ENCODE measurements at places on chromosomes 1 and 21.

DNA sequence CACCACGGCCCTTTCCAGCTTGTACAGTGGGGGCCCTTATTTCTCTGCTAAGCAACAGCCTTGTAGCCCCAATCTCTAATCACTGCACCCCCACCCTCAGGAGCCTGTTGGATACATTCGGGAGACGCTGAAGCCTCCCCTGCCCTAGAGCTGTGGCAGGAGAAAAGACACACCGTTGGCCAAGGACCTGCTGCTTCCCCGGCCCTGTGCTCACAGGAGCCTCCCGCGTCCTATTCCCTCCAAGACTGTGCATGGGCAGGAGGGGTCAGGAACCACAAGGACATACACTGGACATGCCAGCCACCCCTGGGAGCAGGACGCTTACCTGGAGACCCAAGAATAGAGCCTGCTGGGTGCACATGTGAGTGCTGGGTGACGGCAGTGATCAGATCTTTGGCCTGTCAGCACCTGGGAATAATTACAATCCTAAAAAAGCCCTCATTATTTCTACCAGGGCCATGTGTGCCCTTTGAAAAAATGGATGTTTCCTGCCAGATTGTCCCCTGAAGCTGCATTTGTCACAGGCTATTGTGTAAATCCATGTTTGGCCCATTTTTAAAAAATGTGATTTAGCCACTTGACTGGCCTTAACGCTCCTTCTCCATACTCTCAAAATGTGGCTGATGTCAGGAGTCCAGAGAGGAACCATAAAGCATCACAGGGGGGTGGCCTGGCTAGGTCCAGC lies 590.6 kb downstream of the MATN1 start:
- no peak for DNase-seq

DNA sequence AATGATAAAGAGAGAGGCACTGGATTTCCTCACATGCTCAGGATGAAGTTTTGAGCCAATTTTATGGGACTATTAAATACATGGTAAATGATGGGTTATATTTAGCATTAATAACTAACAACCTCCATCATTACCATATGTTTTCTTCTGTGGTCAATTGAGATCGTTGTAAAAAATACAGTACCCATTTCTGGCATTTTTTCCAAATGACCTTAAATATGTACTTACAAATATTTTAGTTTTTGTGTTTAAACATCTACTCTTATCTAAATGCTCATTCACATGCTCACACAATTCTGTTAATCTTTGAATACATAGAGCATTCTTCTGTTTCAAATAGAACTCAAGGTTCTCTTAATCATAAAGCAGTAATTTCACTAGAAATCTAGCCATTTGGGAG lies 330.0 kb upstream of the BRINP3 start:
- DNase-seq = no peak

DNA sequence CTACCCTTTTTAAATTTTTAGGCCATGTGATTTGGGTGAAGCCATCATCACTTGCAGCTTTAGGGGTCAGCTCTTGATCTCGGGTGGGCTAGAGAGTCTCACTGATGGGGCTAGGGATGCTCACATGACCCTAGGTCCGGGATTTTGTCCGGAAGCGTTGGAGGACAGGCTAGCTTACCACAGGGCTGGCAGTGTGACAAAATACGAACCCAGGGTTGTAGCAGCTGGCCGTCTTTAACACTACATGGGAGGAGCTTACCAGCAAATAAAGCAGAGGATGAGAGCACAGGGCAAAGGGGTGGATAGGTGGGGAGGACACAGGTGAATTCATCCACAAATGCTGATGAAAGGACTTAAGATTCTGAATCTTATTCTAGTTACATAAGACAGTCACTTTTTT lies 21.9 kb downstream of the GPR161 start:
- DNase-seq = no peak

- DNase-seq = no peak
These were observed 60.8 kb downstream of the NGF start for GRCh38 chr1:115277276-115277675.

GRCh38 chr1:9218917-9219316 lies 15.7 kb upstream of the H6PD start:
- DNase-seq = no peak

DNA sequence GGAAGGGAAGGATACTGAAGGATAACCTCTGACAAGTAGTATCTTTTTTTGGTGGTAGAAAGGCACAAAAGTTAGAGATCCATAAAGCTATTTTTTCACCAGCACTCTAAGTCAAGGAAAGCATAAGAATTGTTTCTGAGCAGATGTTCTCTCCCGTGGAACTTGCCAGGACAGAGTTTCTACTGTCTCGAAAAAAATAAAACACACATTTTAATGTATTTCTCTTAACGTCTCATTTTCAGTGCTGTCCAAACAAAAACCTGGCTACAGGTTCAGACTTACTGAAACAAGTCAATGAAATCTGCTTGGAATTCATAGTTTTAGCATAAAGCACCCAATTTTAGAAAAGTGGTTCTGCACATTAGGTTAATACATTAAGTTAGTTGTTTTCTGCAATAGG lies 338.3 kb downstream of the LTN1 start:
- no peak for DNase-seq

DNA sequence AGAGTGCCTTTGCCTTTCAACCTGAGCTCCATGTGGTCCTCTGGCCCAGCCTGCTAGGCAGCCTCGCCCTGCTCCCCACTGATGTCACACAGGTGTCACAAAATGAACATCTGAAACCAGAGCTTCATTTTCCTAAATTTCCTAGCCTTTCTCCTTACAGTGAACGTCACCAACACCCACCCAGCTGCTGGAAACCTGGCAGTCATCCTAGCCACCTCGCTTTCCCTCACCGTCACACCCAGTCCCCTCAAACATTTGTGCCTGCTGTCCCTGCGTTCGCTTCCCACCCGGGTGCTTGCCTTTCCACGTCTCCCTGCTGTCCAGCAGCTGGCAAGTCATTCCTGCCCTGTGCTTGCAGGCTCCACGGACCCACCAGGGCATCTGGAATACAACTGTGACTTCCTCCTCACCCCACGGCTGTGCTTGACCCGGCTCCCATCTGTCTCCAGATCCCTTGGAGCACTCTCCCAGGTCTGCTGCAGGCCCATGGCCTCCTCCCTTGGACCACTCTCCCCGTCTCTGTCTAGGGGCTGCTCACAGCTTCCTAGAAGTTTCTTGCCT lies 23.5 kb downstream of the ADARB1 start:
- DNase-seq = no peak

DNA sequence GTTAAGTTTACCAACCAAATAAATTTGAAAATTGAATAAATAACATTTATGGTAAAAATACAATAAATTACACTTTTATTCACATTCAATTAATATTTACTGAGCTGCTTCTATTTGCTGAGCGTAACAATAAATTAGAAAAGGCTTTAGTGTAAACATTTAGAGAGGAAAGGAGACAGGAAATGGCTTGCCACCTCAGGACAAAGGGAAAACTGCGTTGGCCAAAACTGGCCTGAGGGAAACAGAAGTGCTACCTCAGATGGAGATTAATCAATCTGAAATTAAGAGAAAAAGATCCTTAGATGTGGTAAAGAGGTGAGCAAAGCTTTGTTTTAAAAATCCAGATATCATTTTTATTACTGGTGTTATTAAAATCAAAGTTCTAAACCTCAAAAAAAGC lies 128.0 kb downstream of the SLC44A5 start:
- no peak for DNase-seq

DNA sequence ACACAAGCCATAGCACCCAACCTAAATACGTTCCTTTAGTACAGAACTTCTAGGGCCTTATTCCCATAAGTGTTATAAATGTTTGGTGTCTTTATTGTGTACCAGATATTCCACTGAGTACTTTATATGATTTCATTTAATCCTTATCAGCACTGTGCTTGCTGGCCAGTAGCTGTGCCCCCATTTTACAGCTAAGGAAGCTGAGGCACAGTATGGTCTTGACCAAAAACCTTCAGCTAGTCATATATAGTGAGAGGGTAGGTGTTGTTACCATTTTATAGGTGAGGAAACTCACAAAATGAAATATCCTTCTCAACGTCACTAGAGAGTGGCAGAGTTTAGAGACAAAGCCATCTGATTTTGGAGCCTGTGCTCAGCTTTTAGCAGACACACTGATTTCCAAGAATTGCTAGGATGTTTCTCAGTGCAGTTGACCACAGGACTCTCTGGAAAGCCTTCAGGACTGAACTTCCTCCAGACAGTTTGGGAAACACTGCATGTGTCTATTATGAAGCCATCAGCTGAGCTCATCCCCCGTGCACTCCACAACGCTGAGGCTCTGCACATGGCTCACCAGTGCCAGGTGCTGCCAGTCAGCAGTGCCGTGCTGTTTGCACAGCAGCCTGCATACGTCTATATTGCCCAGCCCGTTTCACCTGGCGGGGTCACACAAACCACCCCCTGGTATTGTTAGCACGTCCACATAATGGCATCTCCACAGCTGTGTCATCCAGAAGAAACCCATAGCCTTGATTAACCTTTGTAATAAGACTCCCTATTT lies 15.4 kb downstream of the NPPA start:
- DNase-seq = no peak

DNA sequence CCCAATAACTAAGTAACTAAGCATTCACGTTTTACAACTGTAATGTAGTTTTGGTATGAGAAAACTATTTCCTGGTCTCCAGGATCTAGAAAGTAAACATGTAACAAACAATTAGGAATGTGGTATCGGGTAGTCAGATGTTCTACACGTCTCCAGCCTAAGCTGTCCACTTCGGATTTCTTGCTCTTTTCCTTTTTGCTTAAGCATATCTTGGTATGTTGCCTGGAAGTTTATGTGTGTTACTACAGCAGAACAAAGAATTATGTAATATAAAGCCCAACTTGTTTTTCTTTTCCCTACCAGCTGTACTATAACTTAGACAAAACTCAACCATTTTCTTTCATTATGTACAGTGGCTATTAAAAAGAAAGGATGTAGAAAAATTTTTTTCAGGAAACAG lies 20.4 kb upstream of the WARS2 start:
- no peak for DNase-seq

DNA sequence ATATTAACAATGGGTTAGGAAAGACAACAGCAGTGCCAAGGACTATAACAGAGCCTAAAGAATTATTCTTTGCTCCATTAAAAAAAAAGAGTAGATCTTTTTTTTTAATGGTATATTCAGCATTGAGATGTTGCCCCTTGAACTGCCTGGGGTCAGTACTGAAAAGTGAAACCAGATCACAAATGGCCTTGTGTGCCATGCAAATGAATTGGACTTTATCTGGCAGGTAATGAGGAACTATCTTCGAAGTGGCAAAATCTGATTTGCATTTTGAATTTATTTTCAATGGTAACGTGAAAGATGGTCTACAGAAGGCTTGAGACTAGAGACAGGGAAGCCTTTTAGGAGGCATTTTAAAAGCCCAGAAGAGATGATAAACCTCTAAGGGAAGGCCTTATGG lies 21.4 kb upstream of the PKN2 start:
- no peak for DNase-seq

Measured in activated CD4-positive, alpha-beta T cell treated with anti-CD3 and anti-CD28 coated beads for 24 hours (primary cell).